ENCODE measurements at places on chromosomes 13 and 19.
A peak's percentile ranks its signal among the peaks of the same experiment; 100 is the strongest.

DNA sequence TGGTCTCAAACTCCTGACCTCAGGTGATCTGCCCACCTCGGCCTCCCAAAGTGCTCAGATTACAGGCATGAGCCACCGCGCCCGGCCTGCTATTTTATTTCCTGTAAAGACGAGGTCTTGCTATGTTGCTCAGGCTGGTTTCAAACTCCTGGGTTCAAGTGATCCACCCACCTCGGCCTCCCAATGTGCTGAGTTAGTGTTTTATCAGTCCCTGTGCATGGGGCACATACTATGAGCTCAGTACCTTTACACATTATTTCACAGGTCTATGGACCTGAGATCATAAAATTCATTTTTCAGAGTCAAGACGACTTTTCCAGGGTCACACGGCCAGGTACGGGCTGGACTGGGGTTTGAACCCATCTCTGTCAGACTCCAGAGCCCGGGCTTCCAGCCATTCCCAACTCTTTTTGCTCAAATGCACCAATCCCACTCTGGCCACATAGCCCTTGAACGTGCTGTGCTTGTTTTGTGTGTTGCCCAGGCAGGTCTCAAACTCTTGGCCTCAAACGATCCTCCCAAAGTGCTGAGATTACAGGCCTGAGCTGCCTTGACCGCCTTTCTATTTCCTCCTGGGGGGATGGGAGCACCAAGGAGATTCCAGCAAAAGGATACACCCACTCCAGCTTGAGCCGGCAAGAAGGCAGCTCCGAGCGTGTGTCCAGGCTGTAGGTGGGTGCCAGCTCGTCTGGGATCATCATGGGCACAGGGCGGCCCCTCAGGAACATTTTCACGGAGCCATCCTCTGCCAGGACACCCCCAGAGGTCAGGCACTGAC lies 1.1 kb downstream of the EML2 start:
- no peak for DNase-seq

GRCh38 chr19:5036698-5037563 lies 68.0 kb downstream of the KDM4B start:
- DNase-seq, result peak; percentile 7

DNA sequence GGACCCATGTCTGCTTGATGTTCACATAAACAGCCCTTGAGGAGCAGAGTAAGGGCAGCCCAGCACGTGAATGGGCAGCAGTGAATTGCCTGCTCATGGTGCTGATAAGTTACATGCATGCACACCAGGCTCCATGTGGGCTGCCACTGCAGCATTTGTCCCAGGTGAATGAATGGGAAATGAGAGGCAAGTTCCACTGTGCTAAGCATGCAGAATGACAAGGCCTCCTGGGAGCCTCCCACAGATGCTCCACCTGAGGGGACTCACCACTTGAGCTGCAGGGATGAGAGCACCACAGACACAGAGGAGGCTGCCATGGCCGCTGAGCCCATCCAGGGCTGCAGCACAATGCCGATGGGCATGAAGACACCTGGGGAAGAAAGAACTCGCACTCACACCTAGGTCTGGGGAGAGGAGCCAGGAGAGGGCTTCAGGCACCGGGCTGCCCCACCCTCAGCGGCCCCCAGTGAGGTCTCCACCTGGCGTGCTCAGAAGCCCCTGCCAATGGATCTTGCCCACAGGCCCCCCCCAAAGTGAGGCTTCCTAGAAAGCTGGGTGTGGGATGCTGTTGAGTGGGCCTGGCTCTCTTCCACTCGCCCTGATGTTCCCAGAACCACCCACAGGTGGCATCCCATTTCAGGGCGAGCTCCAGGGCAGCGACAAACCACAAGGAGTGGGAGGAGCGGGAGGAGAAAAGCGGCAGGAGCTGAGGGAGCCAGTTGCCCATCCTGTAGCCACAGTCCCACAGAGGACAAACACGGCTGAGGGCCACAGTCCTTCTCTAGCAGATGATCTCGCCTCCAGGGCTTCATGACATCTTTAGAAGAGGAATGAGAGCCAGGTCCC lies 73.8 kb downstream of the CCDC70 start:
- no peak for DNase-seq

DNA sequence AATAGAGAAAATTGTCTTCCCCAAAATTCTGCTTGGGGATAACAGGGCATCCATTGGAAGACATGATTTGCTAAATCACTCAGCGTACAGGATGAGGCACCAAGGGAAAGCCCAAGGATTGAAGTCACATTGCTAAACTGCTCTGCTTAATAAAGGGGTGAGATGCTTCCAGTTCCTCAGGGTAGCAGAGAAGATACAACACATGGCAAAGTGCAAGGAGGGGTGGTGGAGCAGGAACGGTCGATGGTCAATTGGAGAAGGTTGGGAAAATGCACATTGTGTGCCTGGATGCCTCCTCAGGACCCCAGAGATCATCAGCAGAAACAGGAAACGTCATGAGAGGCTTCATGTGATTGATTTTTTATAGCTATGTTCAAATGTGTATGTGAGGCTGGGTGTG lies 116.3 kb upstream of the SOX1 start:
- DNase-seq, result no peak

- DNase-seq, result no peak
These were observed 330.2 kb downstream of the KLF12 start for GRCh38 chr13:73803997-73804396.

GRCh38 chr19:14167576-14168138 lies 31.3 kb upstream of the ASF1B start:
- no peak for DNase-seq

DNA sequence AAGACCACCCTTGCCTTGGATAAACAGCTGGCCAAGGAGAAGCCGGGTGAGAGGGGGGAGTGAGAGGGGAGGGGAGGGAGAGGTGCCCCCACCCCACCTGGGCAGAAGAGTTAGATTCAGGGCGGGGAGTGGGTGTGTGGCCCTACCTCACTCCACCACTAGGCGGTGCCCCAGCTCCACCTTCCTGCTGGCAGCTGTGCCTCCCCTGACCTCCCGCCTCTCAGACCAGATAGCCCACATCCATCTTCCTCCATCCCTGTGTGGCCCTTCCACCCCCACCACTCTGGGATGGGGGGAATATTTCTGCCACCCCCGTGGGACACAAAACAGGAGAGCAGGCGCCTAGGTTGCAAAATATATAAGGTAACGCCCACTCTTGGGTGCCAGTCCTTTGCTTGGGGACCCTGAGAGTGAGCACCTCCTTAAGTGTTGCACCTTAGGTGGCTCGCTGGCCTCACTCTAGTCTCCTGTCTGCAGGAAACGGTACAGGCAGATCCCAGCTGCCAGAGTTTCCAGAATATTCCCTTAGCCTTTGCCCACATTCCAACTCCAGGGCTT lies 13.8 kb upstream of the EHD2 start:
- peak; percentile 32 for DNase-seq

DNA sequence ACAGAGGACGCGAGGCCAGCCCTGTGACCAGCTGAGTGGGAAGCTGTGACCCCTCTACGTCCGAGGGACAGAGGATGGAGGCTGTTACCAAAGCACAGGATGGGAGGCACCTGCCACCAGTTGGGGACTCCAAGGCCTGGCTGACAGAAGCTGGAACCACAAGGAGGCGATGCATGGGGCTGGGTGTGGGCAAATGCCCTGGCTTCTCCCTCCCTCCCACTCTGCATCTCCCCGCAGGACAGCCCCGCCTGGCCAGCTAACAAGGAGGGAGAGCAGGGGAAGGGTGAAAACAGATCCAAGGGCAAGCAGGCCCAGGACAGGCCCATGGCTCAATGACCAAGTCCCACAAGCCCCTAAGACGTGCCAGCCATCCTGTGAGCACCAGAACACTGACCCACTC lies 28.6 kb downstream of the AKT2 start:
- no peak for DNase-seq
